IPS-NIHi11 (cell line): ENCODE measurements at places on chromosomes 11 and 22.

GRCh38 chr22:50581031-50581949 lies 1.4 kb downstream of the CHKB start:
- no peak for DNase-seq

- DNase-seq = no peak
Observed at GRCh38 chr11:107619926-107620325, 29.0 kb downstream of the ELMOD1 start.

DNA sequence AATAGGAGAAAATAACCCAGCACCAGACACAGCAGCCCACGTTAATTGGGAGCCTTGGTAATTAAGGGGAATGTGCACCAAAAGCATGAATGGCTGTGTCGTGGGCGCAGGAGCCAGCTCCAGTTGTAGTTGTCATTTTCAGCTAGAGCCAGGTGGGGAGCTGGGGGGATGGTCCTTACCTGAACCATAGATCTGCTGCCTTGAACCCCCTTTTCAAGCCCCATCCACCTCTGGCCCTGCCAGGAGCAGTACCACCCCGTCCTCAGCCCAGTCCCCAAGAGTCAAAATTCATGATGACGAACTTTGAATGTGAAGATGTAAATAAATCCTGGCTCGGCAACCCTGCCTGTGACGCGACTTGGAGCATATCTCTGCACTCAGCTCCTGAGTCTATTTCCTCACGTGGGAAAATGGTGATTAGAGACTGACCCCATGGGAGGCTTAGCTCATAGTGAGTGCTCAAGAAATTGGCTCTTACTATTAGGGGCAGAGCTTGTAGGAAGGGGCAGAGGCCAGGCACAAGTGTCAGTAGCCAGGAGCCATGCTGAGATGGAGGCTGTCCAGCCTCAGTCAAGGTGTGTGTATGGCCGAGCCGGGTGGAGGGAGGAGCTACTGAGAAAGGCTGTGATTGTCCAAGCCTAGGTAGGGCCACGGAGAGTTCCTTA lies 794 bp upstream of the FXYD6 start:
- DNase-seq = peak; percentile 70

- DNase-seq = no peak
Observed at GRCh38 chr11:83191986-83192385, 1.5 kb upstream of the ANKRD42 start.

DNA sequence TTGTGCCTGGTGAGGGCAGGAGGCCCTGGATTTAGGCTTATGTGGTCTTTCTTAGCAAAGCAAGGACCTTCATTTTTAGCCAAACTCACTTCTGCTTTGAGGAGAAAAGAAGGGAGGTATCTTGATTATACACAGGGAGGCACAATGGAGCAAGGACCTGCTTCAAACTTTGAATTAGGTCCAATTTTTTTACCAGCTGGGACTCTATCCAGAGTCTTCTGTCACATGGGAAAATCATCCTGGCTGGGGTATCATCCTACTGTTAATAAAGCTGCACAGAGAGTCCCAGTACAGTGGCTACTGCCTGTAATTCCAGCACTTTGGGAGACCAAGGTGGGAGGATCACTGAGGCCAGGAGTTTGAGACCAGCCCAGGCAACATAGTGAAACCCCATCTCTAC lies 87.8 kb downstream of the CWC15 start:
- DNase-seq = no peak

DNA sequence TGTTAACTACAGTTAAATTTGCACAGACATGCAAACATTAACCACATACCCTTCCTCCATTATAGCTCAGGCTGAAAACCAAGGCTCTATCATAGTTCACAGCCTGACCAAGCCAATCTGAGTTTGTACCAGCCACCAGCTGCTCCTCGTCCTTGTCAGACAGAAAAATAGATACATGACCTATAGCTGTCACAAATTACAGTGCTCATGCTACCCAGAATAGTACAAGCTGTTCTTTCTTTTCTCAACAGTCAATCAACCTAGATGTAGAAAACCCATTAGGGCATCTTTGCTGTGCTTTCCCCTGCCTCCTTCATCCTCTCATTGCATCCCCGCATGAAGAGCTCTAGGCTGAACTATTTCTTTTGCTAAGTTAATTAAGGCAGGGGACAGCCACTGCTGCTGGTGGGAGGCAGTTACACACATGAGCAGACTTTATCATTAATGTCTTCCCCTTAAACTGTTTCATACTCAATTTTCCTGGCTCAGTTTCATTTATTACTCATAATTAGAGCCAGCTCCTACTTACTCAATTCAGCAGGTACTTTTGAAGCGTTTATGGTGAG lies 148.3 kb downstream of the TRPC6 start:
- no peak for DNase-seq

GRCh38 chr11:124752471-124753102 lies 532 bp upstream of the VSIG2 start:
- no peak for DNase-seq

GRCh38 chr11:124194293-124195188 lies 11.4 kb downstream of the OR10D3 start:
- no peak for DNase-seq

DNA sequence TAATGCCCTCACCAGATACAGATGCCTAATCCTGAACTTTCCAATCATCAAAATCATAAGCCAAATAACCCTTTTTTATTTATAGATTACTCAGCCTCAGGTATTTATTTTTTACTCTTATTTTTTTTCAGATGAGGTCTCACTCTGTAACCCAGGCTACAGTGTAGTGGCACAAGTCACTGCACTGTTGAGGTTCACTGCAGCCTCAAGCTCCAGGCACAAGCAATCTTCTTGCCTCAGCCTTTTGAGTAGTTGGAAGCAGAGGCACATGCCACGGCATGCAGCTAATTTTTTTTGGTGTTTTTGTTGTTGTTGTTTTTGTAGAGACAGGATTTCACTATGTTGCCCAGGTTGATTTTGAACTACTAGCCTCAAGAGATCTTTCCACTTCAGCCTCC lies 49.5 kb downstream of the TTC28 start:
- DNase-seq = no peak

DNA sequence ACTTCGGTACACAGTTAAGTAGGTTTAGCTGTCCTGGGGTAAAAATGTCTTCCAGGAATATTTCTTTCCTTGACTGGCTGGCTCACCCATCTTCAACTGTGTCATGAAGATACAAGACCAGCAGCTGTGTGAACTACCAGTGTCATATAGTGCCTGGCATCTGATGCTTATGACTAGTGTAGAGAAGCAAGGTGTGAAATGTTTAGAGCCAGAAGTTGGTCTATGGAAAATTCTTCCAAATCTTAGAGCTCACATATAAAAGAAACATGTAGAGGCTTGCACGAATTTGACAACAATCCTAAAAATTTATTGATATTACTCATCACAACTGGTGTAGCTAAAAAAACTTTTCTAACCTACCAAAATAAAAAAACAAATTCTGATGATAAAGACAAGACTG lies 54.4 kb downstream of the ARL14EP start:
- no peak for DNase-seq

DNA sequence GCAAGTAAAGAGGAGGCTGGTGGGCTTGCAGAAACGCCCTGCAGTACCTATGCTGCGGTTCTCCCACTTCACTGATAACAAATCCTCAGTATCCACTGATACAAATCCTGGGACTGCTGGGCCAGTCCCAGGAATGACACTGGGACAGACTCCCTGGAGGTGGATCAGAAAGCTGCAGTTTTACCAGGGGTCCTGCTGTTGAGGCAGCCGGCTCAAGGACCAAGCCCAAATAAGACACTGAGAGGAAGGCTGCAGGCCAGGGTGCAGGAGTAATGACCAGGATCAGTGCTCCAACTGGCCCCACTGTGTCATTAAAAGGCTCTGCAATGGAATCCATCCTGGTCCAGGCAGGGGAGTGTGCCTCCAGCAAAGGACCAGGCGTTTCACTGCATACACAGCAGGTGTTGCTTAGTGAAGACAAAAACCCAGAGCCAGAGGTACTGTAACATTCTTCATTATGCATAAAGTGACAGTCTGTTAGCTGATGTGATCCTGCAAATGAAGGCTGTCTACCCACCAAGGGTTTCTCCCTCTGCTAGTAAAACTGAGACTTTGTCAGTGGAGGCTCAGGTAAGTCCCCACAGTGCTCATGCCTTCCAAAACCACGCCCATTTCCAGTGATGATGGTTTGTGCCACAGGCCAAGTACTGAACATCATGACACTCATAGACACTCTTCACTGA lies 1.4 kb upstream of the C22orf39 start:
- DNase-seq = no peak

DNA sequence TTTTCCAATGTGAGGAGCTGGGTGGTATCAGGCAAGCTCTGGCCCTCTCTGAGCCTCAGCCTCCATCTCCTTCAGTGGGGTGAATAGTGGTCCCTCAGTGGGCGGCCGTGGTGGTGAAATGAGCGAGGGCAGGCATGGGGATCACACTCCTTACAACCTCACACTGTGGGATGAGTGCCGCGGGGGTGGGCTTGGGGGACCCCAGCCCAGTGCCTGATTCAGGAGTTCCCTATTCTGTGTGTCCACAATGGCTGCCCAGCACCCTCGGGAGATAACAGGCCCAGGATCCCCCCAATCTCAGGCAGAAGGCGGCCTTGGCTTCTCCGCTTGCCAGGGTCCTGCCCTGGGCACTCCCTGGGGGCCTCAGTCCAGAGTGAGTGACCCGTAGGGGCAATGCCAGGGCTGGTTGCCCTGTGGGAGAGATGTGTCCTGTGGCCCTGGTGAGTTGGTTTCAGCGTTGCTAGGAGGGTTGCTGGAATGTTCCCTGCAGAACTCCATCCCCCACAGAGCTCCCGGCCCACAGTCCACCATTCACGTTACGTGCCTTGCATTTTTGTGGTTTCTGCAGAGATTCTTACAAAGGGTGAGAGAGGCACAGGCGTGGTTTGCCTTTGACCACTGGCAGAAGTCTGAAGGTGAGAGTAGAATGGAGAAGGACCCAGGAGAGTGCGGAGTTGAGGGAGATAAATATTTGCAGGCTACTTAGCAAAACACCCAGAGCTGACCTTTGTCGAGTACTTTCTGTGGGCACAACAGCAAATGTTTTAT lies 2.9 kb downstream of the ALDH3B1 start:
- peak; percentile 43 for DNase-seq

GRCh38 chr11:102121329-102121728 lies 11.1 kb downstream of the YAP1 start:
- no peak for DNase-seq

DNA sequence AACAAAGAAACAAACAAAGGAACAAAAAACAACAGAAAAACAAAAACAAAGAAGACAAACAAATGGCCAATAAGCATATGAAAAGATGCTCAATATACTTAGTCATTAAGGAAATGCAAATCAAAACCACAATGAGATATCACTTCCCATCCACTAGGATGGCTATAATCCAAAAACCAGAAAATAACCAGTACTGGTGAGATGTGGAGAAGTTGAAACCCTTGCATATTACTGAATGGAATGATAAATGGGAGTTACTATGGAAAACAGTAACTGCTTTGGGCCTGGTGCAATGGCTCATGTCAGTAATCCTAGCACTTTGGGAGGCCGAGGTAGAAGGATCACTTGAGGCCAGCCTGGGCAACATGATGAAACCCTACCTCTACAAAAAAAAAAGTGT lies 44.9 kb upstream of the RBFOX2 start:
- DNase-seq = no peak

GRCh38 chr11:31060880-31061279 lies 308.7 kb downstream of the DCDC1 start:
- DNase-seq = no peak

- no peak for DNase-seq
Observed at GRCh38 chr11:59416613-59417012, 9.6 kb downstream of the OR5A2 start.

GRCh38 chr11:94669023-94669422 lies 99.1 kb upstream of the AMOTL1 start:
- no peak for DNase-seq

DNA sequence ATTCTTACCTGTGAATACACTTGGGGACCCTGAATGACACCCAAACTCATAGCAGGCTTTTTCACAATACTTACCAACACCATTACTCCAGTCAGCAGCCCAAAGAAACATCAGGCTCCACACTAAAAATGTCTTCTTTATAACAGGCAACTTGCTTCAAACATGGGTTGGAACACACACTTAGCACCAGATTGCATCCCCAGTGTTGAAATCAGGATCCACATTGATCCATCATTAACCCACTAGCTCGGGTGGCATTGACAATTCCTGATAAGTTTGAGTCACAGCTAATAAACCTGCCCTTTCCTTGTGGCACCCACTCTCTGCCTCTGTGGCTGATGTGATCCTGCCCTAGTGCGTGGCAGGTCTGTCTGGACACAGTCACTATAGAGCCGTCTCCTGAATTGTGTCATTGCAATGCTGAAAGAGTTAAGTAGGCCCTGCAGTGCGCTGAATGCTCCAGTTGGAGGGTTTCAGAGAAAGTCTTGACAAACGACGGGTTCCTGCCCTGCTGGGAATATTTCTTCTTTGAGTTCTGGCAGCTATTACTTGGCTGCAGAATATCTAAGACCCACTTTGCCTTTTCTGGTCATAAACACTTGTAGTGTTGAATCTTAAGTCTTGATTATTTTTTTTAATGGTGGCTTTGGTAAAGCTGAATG lies 19.6 kb upstream of the C11orf96 start:
- DNase-seq = no peak

DNA sequence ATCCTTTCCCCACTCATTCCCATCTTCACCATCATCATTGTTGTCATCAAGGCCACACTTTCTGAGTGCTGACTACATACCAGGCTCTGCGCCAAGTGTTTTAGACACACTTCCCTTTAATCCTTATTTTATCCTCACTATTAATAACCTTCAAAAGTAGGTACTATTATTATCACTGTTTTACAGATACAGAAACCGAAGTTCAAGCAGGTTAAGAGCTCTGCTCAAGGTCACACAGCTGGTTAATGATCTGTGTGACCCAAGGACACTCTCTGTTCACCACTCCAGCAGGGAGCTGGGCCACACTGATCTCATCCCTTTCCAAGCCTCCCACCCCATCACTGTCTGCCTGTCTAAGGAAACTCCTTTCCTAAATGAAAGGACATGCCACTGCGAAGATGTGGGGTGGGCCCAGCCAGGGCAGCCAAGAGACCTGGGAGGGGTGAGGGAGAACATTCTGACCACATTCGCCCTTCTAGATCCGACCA lies 17.2 kb upstream of the TSKU start:
- DNase-seq = no peak

- peak; percentile 59 for DNase-seq
Observed at GRCh38 chr22:27443306-27443705, 358.2 kb downstream of the MN1 start.

- DNase-seq = no peak
Observed at GRCh38 chr11:66789097-66789890, 53.9 kb upstream of the RCE1 start.

DNA sequence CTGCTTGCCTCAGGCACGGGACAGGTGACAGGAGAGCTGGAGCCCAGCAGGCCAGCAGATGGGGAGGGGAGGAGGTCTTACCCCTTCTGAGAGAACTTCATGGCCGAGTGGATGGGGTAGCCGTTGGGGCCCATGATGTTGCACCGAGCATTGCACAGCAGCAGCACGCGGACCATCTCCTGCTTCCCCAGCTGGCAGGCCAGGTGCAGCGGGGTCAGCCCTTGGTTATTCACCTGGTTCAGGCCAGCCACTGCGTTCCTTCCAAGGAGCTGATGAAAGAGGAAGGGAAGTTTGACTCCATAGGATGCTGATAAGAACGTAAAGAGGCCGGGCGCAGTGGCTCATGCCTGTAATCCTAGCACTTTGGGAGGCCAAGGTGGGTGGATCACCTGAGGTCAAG lies 29.4 kb upstream of the BAIAP2L2 start:
- DNase-seq = no peak

- peak; percentile 49 for DNase-seq
Observed at GRCh38 chr11:73269459-73270015, 2.6 kb upstream of the P2RY6 start.
